Kidney epithelial cell (primary cell): ENCODE measurements at places on chromosomes 16 and 17. TPM values are rescaled to one million over a fixed set of nuclear protein-coding genes. Genes with fewer than 3 reads are reported as not detected.

Gene ESRP2
- total RNA-seq: 26.9 and 42.0 TPM in 2 replicates

Gene SLC39A11
- total RNA-seq: 13.0 and 21.7 TPM in 2 replicates

GRCh38 chr17:75404731-75405364 lies 630 bp downstream of the GRB2 start:
- no peak for DNase-seq

DNA sequence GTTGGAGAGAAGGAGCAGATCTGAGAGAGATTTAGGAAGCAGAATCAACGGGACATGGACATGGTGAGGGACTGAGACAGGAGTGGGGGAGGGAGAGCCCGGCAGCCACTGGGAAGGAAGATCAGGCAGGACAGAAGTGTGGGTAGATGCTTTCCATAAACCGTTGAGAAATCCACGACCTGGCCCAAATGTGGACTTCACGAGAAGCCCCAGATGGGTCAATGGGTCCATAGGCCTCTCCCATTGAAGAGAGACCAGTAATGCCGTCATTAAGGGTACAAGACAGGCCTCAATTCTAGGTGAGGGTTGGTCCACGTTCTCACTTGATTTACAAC lies 530 bp upstream of the CCL22 start:
- DNase-seq: no peak

DNA sequence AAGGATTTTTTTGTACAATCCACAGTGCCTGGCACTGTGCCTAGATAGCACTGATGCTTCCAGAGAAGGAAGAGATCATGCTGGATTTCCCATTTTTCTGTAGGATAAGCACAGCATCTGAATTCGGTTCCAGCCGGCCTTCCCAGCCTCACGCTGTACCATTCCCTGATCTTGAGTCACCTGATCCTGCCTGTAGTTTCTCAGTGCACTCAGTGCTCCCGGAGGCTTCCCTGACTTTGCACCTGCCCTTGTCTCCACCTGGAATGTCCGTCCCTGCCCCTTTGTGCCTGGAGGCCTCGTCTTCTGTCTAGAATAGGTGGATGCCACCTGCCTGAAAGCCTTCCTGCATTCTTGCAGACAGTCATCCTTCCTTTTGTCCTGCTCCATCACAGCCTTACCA lies 179.9 kb downstream of the CCDC182 start:
- no peak for DNase-seq

DNA sequence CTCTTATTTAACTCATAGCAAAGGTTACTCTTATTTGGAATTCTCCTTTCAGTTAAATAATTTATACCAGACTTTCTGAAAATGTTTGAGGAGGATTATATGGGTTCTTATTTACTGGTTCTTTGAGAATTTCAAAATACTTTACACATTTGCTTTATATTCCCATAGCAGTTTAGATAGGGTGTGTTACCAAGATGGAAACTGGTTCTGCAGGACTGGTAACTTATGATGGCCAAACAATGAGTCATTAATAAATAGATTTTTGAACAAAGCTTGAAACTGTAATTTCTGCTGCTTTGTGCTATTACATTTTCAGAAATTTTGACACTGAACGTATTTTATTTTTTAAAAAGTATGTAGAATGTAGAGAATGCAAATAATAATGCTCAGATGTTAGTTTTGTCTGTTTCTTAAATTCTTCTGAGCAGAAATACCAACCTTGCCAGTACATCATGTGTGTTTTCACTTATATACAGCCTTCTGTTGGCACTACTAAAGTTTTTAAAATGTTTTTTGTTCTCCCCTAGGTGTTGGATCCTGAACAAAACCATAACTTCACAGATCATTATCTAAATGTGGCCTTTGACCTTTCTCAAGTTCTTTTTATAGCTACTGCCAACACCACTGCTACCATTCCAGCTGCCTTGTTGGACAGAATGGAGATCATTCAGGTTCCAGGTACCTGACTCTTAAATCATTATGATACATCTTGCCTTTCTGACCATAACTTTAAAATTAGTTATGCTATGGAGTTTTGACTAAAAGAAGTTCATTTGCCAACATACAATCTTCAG lies 48.3 kb upstream of the ABCC11 start:
- DNase-seq: no peak

DNA sequence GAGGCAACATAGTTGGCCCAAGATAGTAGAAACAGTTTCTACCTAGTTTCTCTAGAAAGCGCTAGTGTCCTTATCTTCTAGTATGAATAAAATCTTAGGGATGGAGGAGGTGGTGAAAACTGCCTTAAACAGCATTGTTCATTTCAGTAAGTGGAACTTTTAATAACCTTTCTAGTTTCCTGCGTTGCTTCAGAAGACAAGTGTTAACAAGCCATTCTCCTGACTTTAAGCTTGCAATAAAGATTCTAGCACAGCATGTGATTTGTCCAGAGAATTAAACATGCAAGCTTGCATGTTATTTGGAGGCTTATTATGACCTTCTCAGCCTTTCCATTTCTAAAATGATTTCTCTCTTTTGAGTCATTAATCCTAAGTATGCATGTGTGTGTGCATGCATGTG lies 72.3 kb downstream of the TANGO6 start:
- DNase-seq: no peak

GRCh38 chr16:16909126-16909525 lies 530.2 kb downstream of the NPIPA7 start:
- DNase-seq: no peak

DNA sequence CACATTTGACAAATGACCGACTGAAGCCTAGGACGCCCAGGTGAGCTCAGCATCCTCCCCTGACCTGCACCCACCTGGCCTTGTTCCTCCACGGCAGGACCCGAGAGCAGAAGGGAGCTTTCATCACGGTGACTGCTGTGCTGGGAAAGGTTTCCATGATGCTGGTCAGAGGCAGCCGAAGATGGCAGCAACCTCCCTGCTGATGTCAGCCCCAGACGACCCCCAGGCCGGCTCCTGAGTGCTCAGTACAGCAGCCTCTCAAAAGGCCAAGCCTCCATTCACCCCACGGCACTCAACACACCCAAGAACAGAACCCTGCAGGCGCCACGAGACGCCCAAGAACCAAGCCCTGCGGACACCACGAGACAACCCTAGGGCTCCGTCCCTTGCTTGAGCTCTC lies 119.8 kb downstream of the ANKRD11 start:
- DNase-seq: no peak

GRCh38 chr16:79347277-79347676 lies 253.3 kb downstream of the MAF start:
- DNase-seq: no peak

DNA sequence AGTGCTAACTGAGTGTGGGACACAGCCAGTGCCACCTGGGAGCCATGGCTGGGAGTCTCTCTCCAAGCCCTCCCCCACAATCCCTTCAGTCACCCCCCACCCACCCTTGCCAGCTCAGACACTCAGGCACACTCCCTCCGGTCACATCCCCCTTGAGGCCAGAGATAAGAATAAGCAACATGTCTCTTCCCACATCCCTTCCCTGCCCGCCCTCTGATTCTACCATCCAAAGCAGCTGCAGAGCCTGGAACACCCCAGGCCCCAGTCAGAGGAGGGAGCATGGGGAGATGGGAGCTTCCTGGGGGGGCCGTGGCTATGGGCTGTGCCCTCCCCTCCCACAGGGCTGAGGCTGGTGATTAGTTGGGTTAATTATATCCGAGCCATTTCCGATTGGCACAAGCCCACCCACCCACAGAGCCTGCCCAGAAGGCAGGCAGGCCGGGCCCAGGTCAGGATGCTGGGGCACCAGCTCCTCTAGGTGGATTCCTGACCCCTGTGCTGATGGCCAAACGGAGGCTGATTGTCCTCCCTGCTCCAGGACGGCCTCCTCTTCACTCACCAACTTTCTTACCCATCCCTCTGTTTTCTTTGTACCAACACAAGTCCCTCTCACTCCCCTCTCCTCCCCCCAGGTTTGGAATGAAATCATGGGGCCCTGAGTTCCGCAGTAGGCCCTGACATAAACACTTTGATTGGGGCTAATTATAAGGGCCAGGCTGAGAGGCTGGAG lies 28.6 kb upstream of the MEIOC start:
- no peak for DNase-seq

GRCh38 chr16:82497139-82497538 lies 129.6 kb upstream of the CDH13 start:
- no peak for DNase-seq

DNA sequence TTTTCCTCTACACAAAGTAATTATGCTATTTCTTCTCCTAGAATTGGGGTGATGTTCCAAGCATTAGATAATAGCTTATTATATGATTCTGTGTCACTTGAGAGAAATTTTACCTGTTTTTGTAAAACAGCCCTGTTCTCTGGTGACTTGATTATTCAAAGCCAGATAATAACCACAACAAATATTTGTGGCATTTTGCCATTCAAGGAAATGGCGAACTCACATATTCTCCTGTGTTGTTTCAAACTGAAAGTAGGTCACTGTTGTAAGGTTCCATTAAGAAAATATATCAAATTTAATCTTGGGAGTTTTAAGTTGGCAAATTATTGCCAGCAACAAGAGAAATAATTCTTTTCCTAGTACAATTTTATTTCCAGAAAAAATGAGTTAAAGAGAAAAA lies 124.8 kb downstream of the STXBP4 start:
- DNase-seq: no peak
